ENCODE measurements at places on chromosomes 1 and 21.

GRCh38 chr1:167244244-167244643 is 23.6 kb downstream of the POU2F1 start:
- DNase-seq = no peak

DNA sequence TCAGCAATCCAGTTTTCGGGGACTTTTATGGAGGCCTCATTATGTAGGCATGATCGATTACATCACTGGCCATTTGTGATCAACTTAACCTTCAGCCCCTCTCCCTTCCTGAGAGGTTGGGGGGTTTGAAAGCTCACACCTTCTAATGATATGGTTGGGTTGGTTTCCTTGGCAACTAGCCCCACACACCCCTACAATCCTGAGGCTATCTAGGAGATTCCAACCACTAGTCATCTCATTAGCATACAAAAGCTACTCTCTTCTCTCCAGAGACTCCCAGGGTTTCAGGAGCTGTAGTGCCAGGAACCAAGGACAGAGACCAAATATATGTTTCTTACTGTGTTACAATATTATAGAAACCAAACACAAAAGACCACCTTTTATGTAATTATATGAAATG is 35.2 kb upstream of the ZNF326 start:
- no peak for DNase-seq

DNA sequence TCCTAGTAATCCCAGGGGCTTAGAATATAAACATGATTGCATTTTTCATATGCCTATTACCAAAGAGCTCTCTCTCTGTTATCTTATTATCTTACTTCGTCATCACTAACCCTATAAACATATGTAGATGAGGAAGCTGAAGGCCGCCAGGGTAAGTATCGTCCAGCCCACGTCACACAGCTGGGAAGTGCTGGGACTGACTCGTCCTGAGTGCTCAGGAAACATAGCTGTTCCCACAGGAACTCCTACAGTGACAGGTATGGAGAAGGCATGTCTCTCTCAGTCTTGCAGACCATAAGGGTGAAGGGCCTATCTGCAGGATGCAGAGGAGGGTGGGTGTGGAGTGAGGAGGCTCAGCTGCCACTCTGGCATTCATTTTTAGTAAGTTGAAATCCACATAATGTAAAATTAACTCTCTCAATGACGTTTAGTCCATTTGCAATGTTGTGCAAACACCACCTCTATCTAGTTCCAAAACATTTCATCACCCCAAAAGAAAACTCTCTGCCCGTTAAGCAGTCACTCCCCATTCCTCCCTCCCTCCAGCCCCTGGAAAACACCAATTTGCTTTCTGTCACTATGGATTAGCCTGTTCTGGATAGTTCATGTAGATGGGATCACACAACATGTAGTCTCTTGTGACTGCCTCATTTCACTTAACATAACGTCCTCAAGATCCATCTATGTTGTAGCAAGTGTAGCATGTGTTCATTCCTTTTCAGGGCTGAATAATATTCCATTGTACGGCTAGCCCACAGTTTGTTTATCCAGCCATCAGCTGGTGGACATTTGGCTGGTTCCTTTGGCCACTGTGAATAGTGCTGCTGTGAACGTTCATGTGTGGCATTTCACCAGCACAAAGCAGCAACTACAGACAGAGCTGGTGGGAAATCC is 68.3 kb downstream of the TCP10L start:
- DNase-seq = peak; percentile 70

GRCh38 chr1:222057162-222057561 is 315.3 kb upstream of the DUSP10 start:
- DNase-seq = no peak

- no peak for DNase-seq
Measured at GRCh38 chr1:58649555-58649954, 50.3 kb downstream of the MYSM1 start.

- DNase-seq = no peak
Measured at GRCh38 chr1:248926401-248927182, 20.6 kb downstream of the PGBD2 start.

- no peak for DNase-seq
Measured at GRCh38 chr1:182192215-182192614, 130.7 kb upstream of the ZNF648 start.

GRCh38 chr1:92739669-92740524 is 45.0 kb downstream of the EVI5 start:
- DNase-seq = no peak

DNA sequence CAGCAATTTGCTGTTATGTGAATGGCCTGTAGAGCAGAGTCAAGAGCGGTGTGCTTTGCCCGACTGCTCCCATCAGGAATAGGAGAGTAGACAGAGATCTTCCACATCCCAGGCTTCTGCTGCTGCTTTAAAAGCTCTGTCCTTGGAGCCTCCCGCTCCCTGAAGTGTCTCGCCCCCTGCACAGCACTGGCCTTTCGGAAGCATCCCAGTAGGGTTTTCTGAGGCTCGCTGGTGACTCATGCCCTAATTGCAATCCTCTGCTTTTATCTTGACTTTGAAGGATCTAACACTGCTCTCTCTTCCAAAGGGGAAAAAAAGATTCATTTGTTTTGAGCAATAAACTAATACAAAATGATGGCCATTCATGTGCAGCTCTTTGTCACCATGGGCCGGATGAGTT is 13.3 kb upstream of the CD101 start:
- DNase-seq = no peak

- no peak for DNase-seq
Measured at GRCh38 chr21:32878661-32879060, 107.1 kb upstream of the PAXBP1 start.

DNA sequence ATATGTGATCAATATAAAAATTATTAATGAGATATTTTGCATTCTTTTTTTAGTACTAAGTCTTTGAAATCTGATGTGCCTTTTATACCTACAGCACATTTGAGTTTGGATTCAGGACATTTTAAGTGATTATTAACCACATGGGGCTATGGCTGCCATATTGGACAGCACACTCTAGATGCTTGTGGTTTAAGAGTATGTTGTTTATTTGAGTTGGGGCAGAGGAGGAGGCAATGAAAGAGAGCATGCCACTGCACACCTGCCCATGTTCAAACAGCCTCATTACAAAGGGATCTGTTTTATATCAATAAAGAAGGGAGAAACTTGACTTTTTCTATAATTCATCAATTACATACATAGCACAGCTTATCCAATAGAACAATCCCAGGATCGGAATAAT is 99.4 kb upstream of the EDEM3 start:
- DNase-seq = no peak

DNA sequence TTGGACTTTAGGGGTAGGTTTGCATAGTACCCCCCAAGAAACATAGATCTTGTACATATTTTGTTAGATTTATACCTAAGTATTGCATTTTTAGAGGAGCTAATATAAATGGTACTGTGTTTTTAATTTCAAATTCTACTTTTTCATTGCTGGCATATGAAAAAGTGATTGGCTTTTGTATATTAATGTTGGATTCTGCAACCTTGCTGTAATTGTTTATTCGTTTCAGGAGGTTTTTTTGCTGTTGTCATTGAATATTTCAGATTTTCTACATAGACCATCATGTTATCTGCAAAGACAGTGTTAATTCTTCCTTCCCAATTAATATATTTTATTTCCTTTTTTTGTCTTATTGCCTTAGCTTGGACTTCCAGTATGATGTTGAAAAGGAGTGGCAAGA is 23.0 kb upstream of the EDARADD start:
- DNase-seq = no peak

DNA sequence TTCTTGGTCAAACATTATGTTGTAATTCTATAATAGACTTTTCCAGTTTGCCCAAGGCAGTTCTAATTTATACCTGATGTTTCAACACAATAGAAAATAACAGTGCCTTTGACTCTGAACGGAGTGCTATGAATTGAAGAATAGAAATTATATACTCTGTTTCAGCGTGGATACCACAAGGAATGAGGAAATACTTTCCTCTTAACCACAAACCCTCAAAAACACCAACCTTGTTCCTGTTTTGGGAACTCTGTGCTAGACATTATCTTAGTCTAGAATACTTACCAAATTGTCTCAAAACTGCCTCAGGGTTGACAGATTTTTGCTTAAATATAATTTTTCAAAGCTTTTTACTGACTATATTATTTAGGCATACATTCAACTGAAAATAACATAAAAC is 1629.3 kb downstream of the MRPL39 start:
- DNase-seq = no peak

DNA sequence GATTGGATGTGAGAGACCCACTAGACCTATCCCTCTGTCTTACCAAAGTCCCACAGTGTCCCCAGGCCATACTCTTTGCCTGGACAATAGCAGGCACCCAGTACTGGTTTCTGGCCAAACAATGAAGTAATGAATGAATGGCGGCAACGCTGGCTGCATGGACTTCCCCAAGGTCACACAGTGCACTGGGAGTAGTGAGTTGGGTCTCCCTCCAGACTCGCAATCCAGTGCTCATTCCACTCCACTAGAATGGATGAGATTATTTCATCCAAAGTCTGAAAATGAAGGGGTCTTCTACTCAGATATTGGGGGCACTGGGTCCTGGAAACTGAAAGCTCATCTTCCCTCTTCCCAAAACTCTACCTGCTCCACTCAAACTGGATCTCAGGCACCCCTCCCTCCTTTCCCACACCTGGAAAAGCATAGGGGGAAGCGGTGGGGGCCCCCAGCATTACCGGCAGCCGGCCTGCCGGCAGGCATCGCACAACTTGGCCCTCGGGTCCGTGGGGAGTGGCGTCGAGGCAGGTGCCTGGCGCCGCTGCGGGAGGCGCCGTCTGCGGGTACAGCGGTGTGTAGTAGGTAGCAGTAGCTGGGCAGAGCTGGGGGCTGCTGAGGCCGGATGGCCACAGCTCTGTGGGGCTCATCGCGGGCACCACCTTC is 816 bp downstream of the E2F2 start:
- no peak for DNase-seq

DNA sequence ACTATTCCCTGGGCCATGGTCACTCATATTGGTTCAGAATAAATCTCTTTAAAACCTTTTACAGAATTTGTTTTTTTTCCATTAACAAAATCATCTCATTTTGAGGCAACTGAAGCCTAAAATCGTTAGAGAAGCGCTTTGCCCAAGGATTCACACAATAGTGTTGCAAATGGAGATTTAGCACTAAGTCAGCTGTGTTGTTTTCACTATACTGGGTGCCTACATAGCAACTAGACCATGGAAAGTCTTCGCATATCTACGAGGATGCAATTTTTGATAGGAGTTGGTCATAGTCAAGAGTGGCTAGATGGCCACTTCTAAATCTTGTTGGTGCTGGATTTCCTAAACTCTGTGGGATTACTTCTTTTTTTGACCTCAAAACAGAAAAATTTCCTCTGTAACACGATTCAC is 530 bp upstream of the TIPRL start:
- DNase-seq = no peak

- DNase-seq = no peak
Measured at GRCh38 chr1:21766210-21766609, 16.7 kb downstream of the USP48 start.

DNA sequence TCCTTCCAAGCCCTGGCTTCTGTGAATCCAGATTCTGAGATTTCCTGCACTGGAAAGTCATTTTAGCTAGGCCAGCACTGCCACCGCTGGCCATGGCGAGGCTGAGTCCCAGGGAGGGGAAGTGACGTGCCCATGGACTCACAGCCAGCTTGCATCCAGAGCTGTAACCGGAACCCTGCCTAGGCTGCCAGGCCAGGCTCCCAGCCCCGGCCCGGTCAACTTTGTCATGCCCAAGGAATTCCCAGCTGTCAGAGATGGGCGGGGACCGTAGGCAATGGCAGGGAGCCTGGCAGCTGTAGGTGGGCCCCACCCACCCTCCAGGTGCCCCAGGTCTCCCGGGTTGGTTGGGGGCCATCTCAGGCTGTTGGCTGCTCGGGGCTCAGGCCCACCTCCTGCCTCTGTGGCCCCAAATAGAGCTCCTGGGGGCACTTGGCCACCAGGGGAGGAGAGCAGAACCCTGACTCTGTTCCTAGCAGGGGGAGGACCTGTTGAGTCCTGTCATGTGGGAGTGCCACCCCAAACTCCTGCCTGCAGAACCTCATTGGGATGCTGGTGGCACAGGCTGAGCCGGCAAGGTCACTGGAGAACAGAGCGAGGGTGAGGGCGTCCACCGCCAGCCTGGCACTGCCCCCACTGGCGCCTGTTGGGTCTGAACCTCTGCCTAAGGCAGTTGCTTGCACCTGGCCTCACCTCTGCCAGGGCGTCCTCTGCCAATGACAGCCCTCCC is 57.8 kb downstream of the FOXO6 start:
- peak; percentile 80 for DNase-seq

GRCh38 chr21:43005635-43006034 is 31.3 kb downstream of the PKNOX1 start:
- DNase-seq = no peak

DNA sequence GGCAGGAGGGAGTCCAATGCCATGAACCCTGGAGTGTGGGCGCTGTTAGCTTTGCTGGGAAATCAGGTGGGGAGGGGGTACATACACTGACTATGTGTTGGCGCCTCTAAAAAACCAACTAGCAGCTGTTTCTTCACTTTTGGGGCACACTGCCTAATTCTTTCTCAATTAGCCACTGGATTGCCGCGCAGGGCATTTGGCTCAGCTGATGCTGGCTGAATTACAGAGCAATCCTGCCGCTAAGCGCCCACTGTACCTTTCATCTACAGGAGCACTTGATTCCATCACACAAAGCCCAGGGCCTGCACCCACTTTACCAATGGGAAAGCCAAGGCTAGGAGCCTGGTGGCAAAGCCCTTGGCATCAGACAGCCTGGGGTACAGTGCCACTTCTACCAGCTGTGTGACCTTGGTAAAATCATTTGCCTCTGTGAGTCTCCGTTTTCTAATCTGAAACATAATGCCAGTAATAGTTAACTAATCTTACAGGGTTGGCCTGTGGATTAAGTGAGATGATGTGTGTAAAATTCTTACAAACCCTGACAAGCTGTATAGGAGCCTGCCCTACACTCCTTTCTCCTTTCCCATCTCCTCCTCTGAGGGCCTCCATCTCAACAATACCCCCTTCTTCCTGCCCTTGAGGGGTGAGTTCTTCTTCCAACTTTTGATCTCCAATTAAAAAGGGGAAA is 59.0 kb downstream of the UBE2T start:
- no peak for DNase-seq

DNA sequence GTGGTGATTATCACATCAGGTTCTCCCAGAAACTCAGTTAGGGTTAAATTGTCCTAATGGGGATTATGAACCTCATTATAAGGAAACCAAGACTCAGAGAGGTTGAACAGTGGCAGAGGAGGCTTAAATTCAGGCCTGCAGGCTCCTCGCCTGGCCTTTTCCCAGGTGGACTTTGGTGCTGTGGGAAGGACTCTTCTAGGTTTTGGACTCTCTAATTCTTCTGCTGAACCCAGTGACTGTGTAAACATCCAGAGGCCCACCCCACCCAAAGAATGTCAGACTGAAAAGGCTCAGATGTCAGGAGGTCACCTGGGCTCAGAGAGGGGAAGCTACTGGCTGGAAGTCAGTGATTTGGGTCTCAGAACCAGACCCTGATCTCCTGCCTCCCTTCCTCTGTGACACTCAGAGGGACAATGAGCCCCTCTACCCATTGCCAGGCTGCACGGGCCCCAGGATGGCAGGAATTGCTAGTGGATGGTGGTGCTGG is 2.5 kb downstream of the ZNF362 start:
- no peak for DNase-seq

DNA sequence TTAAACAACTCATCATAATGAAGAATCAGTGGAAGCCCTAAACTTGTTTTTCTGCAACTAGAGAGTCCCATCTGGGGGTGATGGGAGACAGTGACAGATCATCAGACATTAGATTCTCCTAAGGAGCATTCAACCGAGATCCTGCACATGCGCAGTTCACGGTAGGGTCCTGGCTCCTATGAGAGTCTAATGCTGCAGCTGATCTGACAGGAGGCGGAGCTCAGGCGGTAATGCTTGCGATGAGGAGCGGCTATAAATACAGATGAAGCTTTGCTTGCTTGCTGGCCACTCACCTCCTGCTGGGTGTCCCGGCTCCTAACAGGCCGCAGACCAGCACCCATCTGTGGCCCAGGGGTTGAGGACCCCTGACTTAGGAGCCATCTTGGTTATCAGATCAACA is 247.2 kb downstream of the FMN2 start:
- no peak for DNase-seq

Measured in HS-5 (cell line).